GM13976 (cell line): ENCODE measurements at places on chromosomes 3 and 15.

DNA sequence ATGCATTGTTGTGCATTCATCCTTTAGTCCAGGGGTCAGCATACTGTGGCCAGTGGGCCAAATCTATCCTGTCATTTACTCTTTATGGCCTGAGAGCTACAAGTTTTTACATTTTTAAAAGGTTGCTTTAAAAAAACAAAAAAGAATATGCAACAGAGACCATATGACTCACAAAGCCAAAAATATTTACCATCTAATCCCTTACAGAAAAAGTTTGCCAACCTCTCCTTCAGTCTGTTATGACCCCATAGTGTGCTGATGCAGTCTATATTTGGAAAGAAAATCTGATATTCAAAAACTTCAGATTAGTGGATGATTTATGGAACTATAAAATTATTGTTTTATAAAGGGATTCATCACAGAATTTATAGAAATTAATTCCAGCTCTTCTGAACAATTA is 237.5 kb upstream of the IL12A start:
- no peak for DNase-seq

DNA sequence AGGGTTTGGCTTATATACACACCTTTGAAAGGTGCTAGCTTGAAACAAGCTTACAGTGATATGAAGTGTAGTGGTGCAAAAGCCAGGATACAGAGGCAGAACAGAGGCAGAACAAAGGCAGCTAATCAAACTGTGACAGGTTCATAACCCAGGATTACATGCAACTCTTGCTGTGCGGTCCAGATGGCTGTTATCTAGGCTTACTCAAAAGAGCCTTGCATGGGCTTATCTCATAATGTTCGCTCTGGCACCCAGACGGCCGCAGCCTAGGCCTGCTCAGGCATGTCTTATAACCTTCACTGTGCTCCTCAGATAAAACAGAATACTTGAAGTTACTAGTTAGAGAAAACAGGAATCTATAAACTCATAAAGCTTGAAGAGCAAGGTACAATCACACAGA is 22.8 kb upstream of the NOX5 start:
- DNase-seq: no peak

- no peak for DNase-seq
These were observed 5.0 kb downstream of the PTH1R start for GRCh38 chr3:46882377-46883053.

- no peak for DNase-seq
These were observed 467.7 kb downstream of the GABRG3 start for GRCh38 chr15:27438403-27439375.

- DNase-seq: no peak
These were observed 142.4 kb downstream of the TCF12 start for GRCh38 chr15:57060799-57061198.

DNA sequence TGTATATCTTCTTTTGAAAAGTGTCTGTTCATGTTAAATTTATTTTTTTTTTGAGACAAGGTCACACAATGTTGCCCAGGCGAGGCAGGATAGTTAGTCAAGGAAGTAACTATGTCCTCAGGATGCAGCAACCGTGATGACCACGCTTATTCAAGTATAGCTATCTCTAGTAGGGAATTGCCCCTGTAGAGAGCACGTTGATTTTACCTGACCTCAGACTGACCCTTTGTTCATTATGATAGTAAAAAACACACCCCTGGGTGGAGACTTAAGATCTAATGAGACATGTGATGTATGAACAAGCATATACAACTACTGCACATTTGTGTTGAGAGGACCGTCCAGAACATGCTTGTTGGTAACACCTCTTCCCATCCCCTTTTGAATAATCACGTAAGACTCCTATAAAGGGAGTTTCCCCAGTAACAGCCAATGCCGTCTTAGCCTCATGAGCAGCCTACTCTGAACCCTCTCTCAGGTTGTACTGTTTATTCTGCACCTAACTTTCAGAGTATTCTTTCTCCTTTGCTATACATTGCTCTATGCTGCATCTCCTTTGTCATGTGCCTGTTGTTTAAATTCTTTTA is 32.9 kb downstream of the ZNF621 start:
- peak; percentile 16 for DNase-seq

DNA sequence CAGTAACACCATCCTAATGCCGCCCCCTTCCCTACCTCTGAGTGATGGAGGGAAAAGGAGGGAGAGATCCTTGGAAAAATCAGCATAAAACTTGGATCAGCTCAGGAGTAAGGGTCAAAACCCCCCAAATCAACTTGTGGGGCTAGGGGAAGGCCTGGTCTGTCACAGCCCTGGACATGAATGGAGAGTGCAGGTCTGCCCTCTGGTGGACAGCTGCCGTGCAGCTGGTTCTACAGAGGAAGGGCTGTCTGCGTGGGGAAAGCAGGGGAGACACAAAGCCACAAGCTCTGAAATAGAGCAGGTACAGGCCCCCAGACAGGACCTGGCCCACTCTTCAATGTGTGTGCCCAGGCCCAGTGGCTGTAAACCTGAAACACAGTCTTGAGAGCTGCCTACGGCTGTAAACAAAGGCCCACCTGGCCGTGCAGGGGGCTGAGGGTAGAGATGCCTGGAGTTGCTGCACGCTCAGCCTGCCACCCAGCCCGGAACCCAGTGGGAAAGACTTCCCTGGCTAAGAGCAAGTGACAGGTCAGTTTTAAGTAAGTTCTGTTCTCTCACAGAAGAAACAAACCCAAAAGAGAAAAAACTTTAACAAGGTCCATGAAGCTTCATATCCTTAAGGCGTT is 16.4 kb downstream of the CLK3 start:
- DNase-seq: peak; percentile 86

DNA sequence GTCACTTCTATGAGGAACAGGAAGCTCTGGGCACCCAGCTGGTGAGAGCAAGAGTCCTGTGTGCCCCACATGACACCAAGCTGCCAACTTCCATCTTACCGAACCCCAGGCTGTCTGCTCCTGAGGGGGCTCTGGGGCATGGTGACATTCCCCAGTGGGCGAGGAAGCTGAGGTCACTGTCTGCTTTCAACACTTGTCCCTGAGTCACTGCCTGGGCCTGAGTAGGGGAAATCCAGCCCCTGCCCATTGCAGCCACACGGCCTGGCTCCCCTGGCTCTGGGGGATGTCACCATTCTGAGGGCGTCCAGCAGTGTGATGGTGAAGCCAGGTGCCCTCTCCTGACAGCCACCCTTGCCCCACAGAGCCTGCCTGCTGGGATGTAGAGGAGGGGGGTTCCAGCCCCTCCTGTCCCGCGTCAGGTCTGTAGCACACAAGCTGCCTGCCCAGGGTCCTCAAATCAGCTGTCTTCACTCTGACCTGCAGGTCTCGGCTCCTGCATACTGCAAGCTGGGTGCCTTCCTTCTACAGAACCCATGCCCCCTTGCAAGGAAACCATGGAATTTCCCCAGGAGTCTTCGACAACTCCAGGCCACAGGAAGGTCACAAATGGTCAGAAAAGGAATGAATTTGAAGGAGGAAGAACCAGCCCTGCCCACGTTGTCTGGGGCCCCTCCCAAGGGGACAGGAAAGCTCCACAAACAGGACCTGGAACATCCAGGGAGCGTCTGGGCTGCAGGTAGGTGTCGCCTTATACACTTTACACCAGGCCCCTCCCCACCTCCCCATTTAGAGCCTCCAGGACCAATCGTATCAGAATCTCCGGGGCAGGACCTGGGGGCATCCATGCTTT is 69.9 kb upstream of the GATM start:
- peak; percentile 42 for DNase-seq

DNA sequence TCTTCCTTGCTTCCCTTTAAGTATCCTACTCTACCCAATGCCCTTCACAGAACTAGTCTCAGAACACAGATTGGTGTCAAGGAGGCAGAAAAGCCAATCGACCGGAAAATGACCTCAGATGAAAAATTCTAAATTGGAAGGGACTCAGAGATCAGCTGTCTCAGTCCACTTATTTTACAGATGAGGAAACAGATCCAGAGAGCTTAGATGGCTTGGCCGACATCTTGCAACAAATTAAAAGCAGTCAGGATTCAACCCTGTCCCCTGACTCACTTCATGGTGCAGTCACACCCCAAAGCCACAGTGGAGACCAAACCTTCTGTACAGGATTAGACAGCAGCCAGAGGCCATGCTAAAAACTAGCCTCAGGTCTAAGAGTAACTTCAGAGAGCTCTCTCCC is 169.3 kb upstream of the BHLHE40 start:
- no peak for DNase-seq

DNA sequence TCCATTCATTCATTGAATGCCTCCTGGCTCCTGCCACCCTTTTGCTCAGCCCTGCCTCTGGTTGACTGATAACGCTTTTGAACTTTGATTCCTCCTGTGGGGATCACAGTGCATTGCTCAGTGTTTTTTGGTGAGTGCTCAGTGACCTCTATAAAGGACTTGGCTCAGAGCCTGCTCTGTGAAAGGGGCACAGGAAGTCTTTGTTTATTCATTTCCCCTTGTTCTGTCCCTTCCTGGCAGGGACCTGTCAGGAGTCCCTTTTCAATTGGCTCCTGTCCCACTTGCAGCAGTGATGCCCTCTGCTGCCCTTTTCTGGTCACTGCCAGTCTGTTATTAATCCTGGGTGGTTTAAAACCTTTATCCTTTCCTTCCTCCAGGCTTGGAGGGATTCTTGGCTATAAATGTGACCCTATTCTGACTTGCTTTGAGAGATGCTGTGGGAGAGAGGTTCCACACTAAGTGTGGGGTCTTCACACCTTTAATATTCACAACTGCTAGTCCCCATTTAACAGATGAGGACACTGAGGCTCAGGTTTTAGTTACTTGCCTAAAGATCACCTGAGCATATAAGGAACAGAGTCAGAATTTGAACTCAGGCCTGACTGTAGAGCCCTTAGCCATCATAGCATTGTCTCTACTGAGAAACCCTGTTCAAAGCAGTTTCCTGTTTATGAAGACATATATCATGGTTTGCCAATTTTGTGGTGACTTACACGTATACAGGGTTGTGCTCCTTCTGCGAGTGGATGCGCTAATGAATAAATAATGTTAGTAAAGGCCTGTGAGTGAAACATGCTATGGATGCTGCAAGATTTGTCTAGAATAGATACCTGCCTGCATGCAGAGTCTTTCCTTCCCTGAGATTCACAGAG is 23.2 kb upstream of the TATDN2 start:
- DNase-seq: peak; percentile 78

- DNase-seq: peak; percentile 28
These were observed at the start of gene MAP1A for GRCh38 chr15:43517354-43518196. MAP1A (plus strand) TSS chr15:43517608; CDS start chr15:43521474, 3,866 bp downstream.

- no peak for DNase-seq
These were observed 209.4 kb downstream of the DIPK2A start for GRCh38 chr3:144181062-144181461.

DNA sequence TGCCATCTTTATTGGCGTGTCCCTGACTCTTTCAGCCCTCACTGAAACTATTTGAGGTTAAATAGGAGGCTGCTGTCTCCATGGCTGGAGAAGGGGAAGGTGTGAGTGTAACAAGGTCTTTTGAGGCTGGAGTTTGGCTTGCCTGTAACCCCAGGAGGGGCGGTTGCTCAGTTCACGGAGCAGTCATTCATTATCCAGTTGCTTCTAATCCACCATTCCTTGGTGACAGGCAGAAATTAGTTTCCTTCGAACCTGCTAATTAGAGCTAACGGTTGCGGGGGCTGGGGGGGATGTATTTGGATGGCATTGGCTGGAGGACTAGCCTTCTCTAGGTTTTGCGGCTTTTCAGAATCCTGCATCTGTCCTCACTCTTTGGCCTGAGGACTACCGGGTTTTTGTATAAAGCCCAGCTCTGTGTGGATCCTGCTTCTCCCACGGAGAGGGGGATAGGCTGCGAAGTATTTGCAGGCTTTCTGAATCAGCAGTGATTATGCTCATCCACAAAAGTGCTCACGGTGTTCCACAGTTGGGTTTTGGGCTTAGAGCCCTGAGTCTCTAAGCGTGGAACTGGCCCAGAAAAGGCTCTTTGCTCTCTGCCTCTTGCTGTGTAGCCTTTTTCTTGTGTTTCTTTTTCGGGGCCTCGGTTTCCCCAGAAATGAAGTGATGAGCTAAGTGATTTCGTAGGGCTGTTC is 18.6 kb downstream of the FGD5 start:
- DNase-seq: no peak

GRCh38 chr3:45623393-45623792 is 28.8 kb downstream of the LIMD1 start:
- no peak for DNase-seq

GRCh38 chr3:55156851-55157650 is 229.2 kb upstream of the LRTM1 start:
- DNase-seq: no peak

GRCh38 chr3:113714702-113715101 is 18.3 kb upstream of the USF3 start:
- DNase-seq: no peak

DNA sequence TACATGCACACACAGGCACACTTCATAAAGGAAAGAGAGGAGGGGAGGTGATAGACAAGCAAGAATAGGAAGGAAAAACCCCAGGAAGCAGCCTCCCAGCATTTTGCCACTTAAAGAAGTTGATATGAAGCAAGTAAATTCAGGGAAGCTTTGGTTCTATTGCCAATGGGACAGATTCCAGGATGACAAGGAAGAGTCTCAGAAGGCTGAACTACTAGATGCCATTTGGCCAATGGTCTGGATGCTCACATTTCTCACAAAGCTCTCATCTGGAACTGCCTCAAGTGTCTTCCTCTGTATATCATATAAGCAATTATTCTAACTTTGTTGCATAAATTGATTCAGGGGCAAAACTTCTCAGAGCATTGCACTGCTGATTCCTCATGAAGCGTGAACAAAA is 78.8 kb upstream of the STRIT1 start:
- DNase-seq: no peak

DNA sequence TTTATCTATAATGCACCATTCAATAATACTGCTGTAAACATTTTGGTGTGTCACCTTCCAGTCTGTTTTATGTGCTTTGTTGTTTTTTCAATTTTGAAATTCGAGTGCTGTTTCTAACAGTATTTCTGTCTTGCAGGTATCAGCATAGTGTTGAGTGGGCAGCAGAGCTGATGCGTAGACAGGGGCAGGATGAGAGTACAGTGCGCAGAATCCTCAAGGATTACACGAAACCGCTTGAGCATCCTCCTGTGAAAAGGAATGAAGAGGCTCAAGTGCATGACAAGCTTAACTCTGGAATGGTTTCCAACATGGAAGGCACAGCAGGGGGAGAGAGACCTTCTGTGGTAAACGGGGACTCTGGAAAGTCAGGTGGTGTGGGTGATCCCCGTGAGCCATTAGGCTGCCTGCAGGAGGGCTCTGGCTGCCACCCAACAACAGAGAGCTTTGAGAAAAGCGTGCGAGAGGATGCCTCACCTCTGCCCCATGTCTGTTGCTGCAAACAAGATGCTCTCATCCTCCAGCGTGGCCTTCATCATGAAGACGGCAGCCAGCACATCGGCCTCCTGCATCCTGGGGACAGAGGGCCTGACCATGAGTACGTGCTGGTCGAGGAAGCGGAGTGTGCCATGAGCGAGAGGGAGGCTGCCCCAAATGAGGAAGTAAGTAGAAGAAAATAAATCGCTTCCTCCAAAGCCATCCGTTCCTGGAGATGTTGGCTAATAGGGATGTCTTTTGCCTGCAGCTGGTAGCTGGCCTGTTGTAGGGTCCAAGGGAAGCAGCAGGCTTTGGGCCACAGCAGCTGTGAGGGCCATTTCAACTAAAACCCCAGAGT is 19.1 kb downstream of the TSEN2 start:
- DNase-seq: no peak
